ENCODE measurements at places on chromosomes 12 and 14.

DNA sequence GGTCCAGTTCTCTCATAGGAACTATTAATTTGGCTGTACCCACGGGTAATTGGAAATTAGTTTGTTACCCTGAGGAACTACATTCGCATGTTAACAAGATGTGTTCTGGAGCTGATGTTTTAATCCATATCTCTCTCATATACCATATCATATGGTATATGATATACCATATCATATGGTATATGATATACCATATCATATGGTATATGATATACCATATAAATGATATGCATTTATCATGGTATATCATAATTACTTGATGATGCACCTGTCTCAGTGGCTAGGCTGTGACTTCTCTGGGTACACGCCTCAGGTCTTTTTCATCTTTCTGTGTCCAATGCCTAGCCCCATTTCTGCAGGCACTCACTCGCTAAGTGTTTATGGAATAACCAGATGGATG, 13.0 kb downstream of the KCNK10 start:
- DNase-seq = no peak

- no peak for DNase-seq
Measured at GRCh38 chr12:44184499-44185206, 348.8 kb downstream of the TMEM117 start.

DNA sequence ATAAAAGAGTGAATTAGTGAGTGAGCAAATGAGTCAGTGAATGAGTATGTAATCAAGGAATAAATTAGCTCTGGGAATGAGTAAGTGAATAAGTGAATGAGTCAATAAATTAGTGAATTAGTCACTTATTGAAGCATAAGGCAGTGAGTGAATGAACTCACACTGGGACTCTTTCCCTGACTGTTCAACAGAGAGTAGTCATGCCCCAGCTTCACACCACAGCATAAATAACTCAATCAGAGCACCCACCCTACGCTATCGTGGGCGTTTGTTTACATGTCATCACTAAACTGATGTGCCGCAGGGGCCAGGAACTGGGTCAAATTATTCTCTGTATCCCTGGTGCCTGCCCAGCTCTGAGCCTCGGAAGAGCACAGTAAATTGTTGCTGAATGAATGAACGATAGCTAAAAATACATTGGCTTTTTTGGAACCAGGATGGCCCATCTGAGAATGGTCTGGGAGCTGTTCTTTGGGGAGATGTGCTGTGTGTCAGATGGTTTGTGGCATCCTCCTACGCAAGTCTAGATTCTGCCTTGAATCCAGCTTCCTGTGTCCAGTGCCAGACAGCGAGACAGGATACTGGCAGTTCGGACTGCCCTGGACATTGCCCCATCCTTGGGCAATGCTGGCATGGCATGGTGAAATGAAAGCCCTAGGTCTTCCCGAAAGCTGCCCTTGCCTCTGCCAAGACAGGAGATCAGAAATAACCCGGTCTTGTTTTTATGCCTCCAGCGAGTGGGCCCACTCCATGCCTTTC, 98.0 kb upstream of the RTL1 start:
- DNase-seq = no peak

GRCh38 chr12:102888511-102888910, 28.5 kb downstream of the PAH start:
- no peak for DNase-seq

GRCh38 chr12:29902043-29902442, 118.3 kb upstream of the TMTC1 start:
- no peak for DNase-seq

- no peak for DNase-seq
Measured at GRCh38 chr14:76196980-76197695, 45.4 kb downstream of the GPATCH2L start.

DNA sequence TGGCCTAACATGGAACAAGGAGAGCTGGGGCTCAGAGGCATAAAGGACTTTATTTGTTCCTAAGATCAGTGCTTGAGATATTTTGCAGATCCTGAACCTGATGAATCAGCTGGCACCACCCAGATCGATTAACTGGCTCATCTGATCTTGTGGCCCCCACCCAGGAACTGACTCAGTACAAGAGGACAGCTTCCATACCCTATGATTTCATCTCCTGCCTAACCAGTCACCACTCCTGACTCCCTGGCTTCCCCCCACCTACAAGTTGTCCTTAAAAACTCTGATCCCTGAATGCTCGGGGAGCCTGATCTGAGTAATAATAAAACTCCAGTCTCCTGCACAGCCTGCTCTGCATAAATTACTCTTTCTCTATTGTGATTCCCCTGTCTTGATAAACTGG, 5.1 kb downstream of the C12orf56 start:
- DNase-seq = no peak

DNA sequence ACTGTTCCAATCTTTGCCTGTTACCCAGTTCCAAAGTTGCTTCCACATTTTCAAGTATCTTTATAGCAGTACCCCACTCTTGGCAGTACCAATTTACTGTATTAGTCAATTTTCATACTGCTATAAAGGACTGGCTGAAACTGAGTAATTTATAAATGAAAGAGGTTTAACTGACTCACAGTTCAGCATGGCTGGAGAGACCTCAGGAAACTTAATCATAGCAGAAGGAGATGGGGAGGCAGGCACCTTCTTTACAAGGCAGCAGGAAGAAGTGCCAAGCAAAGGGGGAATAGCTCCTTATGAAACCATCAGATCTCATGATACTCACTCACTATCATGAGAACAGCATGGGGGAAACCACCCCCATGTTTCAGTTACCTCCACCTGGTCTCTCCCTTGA, 215.0 kb downstream of the SNAPC1 start:
- no peak for DNase-seq

- no peak for DNase-seq
Measured at GRCh38 chr14:21236948-21237797, 32.1 kb downstream of the HNRNPC start.

- DNase-seq = no peak
Measured at GRCh38 chr12:108526482-108527165, 11.5 kb downstream of the FICD start.

GRCh38 chr12:23927907-23928306, 21.6 kb downstream of the SOX5 start:
- DNase-seq = no peak

DNA sequence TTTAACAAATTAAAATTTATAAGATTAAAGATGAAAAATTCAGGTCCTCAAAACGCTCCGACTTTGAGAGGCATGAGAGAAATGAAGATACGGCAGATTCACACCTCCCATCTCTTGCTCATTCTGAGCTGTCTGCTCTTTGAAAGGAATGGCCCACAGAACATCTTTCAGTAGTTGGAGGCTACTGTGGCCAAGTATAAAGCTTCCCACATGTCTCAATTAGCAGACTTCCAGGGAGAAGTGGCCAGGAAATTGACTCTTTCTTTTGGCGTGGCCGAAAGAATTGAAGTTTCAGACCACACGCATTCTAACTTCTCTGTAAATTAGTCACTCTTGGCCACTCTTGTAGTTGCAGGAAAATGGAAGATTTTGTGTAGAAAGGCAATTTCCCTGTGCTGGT, 129.2 kb downstream of the DIP2B start:
- no peak for DNase-seq

- no peak for DNase-seq
Measured at GRCh38 chr12:8989413-8989812, at the start of gene KLRG1. Gene KLRG1 (plus strand): TSS chr12:8989546. CDS start chr12:8989636, 90 bp downstream.

DNA sequence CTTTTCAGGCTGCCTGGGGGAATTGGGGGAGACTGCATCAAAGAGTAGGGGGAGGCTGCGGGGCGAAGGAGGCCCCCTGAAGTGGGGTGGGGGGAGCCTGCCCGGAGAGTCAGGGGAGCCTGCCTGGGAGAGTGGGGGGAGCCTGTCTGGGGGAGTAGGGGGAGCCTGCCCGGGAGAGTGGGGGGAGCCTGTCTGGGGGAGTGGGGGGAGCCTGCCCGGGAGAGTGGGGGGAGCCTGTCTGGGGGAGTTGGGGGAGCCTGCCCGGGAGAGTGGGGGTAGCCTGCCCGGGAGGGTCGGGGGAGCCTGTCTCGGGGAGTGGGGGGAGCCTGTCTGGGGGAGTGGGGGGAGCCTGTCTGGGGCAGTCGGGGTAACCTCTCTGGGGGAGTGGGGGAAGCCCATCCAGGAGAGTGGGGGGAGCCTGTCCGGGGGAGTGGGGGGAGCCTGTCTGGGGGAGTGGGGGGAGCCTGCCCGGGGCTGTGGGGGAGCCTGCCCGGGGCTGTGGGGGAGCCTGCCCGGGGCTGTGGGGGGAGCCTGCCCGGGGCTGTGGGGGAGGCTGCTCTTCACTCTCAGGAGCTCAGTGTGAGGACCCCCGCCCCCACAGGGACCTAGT, 6.5 kb upstream of the DEGS2 start:
- no peak for DNase-seq

DNA sequence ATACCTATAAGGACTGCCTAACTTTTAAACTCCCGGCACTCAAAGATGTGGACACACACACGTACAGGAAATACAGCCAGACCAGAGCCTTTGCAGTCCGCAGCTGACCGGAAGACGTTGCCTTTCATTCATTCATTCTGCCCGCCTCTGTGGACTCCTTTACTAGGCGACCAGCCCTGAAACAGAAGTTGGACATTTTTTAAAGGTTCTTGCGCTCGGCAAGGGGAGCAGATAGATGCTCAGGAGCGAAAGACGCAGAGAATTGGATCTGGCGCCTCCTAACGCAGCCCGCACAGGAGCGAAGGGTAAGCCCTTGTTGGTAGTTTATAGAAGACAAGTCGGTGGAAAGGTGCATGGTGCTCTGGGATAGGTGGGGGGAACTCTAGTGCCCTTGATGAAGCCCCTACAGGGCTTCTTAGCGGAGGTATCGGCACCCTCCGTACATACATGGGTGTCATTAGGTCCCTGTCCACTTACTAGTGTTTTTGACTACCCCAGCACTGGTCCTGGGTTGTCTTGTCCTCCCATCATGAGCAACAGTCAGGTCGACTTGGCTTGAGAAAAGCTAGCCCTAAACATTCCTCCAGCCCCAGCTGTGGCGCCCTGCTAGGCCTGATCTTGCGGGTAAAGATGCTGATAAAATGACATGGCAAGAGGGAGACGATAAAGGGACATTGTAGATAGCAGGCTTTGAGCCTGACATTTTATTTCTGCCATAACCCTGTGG, at the start of gene KDM2B:
TSS of gene KDM2B (minus strand) at position 65 of the 727 bp plus-strand sequence. CDS start 112 bp downstream, outside the sequence.
- no peak for DNase-seq

GRCh38 chr12:115830070-115830469, 447.4 kb downstream of the MED13L start:
- DNase-seq = no peak

Measured in heart right ventricle (tissue), 16 donors.